ENCODE measurements at places on chromosomes 2 and 18.

- DNase-seq = no peak
Observed at GRCh38 chr2:144358979-144359541, 160.9 kb downstream of the ZEB2 start.

DNA sequence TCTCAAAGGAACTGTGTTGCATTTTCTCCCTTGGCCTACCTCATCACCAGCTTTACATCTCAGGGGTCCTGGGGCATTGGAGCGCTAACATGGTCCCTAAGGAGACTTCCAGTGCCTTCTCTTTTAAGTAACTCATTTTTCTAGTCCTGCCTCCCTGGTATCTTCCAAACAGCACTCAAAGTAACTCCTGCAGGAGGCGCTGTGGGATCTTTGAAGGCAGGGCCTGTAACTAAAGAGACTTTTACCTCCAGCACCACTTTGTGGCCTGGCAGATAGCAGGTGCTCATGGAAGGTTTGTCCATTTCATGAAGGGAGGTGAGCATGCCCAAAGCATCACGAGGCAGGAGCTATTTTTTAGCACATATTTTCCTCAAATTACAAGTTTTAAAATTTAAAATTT lies 411.0 kb upstream of the GYPC start:
- DNase-seq = no peak

- DNase-seq = no peak
Observed at GRCh38 chr2:2577407-2577831, 246.3 kb upstream of the MYT1L start.

DNA sequence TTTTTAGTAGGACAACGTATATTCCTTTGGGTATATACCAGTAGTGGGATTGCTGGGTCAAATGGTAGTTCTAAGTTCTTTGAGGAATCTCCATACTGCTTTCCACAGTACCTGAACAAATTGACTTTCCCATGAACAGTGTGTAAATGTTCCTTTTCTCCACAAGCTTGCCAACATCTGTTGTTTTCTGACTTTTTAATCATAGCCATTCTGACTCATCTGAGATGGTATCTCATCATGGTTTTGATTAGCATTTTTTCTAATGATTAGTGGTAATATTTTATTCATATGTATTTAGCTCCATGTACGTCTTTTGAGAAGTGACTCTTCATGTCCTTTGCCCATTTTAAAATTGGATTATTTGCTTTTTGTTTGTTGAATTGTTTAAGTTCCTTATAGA lies 58.4 kb upstream of the CERS6 start:
- no peak for DNase-seq

DNA sequence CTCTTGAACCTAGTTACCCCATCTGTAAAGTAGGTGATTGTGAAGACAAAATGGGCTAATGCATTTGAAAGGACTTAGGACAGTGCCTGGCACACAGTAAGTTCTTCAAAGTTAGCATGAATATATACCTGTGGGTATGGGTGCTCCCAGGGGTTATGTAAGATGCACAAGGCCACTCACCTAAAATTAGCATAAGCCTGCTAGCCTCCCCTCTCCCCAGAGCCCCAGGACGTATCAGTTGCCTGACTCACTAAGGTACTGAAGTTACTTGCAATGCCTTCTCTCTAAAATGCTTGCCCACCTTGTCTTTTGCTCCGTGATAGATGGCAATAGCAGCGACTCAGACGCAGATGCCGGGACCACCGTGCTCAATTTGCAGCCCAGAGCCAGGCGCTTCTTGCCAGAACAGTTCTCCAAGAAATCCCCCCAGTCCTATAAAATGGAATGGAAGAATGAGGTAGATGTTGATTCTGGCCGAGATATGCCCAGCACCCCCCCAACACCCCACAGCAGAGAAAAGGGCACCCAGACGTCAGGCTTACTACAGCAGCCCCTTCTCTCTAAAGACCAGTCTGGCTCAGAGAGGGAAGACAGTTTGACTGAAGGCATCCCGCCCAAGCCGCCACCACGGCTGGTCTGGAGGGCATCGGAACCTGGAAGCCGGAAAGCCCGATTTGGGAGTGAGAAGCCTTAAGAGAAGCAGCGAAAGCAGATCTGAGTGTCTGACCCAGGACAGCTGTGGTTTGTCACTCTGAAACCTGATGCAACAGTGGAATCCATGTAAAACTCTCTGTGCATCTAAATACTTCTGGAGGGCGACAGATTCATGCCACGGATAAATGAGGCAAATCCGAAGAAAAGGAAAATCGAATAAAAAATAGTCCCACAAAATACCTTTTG lies 53.8 kb upstream of the TMEM182 start:
- no peak for DNase-seq

DNA sequence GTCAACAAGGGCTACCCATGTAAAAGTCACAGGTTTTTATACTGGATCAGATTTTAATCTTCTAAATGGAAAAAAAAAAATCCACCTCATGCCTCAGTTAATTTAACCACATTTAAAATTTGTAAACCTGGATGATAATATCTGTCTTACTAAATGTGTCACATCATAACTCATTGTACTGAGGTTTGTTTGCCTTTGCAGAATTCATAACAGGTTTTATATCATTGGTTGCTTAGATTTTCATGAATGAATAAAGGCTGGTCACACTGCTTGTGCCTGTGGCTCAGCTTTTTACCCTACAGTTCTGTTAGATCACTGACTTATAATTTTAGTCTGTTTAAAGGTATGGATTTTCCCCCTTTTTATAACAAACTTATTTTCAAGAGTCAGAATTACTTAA lies 48.9 kb downstream of the PSMD14 start:
- no peak for DNase-seq

- no peak for DNase-seq
Observed at GRCh38 chr18:58192519-58192918, 148.5 kb downstream of the NEDD4L start.

DNA sequence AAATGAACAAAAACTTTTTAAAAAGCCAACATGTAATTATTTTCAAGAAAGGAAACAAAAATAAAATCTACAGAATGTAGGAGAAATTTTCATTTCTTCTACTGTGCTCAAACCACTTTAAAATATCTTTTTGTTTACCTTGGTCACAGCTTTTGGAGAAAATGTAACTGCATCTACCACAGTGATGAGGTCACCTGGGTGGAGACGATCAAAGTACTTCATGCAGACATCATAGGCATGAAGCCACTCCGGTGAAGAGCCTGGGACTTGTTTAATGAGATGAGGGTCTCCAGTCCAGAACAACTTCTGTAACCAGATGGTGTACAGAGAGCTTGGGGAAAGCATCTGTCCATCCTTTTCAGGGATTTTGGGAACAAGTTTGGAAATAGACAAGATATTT lies 285.8 kb downstream of the NBAS start:
- DNase-seq = no peak

DNA sequence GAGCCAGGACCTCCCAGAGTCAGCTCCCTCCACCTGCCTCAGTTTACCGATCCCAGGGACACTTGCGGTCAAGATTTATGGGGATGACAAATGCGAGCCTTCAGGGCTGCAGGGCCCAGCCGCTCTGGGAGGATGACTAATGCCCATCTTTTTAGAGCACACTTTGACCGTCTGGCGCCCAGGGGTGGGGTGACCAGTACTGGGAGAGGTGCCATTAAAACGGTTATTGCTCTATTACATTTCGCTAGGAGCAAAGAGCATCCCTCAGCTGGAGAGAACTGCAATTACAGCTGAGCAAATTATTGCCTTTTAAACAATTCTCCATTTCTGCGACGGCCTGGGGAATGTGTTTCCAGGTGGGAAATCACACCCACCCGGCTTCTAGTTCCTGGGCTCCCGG lies 42.6 kb upstream of the HPCAL1 start:
- DNase-seq = no peak

DNA sequence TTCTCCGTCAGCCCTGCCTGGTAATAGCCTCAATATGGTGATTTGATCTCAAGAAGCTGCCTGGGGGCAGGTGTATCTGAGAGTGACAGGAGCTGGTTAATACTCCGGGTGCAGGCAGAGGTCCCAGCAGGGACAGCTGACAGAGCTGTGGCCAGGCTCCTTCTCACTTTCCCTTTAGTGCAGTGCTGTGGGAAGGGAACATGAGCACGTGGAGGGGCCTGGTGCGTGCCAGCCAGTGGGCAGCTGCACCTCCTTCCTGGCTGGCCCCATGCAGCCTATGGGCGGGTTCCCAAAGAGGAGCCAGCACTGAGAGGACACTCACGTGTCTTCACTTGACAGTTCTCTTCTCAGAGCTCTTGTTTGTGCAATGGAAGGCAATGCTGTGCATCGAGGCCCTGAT lies 9.1 kb downstream of the CNNM4 start:
- no peak for DNase-seq

- peak; percentile 50 for DNase-seq
Observed at GRCh38 chr2:191637182-191638078, 40.5 kb upstream of the NABP1 start.

- no peak for DNase-seq
Observed at GRCh38 chr18:44895176-44895798, 214.6 kb downstream of the SETBP1 start.

- DNase-seq = no peak
Observed at GRCh38 chr2:226665306-226665831, 134.3 kb downstream of the IRS1 start.

- no peak for DNase-seq
Observed at GRCh38 chr2:240234503-240234951, 94.1 kb upstream of the OTOS start.

DNA sequence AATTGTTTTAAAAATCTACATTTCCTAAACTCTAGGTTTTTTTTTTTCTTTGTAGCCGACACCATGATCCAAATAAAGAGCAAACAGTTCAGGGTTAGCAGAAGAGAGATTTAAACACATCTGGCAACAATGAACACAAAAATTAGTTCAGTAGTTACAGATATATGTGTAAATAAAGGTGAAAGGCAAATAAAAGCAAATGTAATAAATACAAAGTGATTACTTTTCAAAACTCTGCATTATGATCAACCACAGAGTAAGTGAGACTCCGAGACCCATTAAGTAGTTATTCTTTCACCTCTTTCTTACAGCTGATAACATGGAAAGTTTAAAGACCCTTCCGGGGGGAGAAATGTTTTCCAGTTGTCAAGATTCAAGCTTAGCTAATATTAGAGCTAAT lies 716 bp downstream of the CALCRL start:
- no peak for DNase-seq

DNA sequence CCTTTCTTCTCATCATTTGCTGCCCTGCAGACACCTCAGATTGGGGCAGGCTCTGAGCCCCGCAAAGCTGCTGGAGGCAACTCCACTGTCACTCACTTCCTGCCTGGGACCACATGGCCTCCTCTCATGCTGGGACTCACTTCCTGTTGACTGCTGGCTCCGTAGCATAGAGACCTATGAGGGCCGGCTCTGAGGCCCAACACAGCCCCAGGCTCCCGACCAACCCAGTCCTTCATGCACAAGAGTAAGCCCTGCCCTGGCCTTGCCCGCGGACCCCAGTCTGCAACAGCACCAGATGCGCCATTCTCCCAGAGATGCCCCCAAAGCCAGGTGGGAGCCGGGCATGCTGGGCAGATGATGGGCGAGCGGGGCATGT lies 55.7 kb downstream of the DNMT3A start:
- peak; percentile 87 for DNase-seq

GRCh38 chr2:98524168-98524567 lies 79.5 kb downstream of the INPP4A start:
- no peak for DNase-seq

GRCh38 chr2:119005051-119005450 lies 63.1 kb downstream of the MARCO start:
- no peak for DNase-seq

DNA sequence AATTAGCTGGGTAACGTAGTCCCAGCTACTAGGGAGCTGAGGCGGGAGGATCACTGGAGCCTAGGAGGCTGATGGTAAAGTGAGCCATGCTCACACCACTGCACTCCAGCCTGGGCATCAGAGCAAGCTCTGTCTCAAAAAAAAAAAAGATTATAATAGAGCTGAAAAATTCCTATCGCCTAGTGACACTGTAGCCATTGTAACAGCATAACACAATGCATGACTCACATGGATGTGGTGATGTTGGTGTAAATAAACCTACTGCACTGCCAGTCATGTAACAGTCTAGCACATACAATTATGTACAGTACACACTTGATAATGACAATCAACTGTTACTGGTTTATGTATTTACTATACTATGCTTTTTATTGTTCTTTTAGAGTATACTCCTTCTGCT lies 39.6 kb downstream of the MGAT4A start:
- DNase-seq = no peak

DNA sequence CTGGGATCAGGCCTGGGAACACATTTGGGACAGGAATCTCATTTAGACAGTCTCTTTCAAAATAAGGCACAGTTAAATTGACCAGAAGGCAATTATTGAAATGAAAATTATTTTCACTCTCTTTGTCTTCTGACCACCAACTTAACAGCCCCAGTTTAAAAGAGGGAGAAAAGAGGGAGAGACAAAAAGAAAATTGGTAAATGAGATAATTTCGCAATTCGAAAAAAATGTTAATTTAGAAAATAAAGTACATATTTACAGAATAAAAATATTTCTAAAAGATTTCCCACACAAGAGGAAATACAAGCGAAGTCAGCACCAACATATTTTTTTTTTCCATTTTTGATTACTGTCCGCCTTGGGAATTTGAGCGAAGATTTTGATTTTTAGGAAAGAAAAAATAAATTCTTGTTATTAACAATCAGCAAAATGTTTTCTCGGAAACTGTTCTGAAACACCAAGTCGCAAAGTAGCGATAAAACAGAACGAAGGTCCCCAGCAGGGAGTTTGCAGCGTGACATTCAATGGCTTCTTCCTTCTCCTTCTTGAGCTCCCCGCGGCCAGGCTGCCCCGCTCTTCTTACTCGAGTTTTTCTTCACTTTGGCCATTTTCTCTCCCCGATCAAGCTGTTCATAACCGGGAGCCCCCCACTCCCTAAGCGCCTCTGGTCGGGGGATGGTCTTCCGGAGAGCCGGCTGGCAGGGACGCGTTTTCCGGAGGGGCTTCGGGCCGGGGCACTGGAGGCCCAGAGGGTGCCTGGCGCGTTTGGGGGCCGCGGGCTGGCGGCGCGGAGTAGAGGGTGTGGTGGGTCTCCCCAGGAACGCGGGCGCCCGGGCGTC lies 5.0 kb downstream of the SP9 start:
- no peak for DNase-seq

DNA sequence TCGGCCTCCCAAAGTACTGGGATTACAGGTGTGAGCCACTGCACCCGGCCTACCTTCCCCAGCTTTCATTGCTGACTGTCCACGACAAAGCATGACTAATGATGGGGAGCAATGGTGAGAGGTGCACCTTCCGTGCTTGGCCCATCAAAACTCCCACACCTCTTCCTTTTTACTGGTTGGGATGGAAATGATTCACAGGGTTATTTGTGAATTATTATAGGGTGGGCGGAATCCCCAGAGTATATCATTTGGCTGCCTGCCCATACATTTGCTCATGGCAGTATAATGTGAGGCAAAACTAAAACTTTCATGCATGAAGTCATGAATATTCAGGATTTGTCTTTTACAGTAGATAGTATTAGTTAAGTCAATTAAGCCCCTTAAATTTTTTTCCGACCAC lies 334.2 kb upstream of the NETO1 start:
- DNase-seq = no peak

Measured in CD4-positive, alpha-beta T cell treated with Interleukin-6 at 100 ng/mL for 8 hours (primary cell).